Nucleus accumbens (tissue), 56 donors: ENCODE measurements at places on chromosomes 3 and 15.

GRCh38 chr15:72861354-72861910, 77.9 kb upstream of the ADPGK start:
- DNase-seq = no peak

- DNase-seq = no peak
Measured at GRCh38 chr3:170429050-170429449, 10.4 kb downstream of the CLDN11 start.

- DNase-seq = no peak
Measured at GRCh38 chr3:141385406-141386125, 17.3 kb downstream of the ZBTB38 start.

GRCh38 chr3:94405258-94406035, 342.6 kb downstream of the NSUN3 start:
- no peak for DNase-seq

DNA sequence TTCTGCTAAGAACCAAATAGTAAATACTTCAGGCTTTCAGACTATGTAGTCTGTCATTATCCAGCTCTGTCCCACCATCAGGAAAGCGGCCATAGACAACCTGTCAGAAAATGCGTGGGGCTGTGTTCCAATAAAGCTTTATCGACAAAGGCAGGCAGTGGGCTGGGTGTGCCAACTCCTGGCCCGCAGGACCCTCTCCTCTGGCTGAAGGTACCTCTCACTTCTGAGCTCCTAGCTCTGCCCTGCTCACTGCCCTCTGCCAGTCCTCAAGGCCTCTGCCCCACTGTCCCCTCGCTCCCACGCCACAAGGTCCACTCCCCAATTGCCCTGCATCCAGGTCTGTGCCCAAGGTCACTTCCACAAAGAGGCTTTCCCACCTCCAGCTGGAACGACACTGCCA, 20.0 kb downstream of the SSUH2 start:
- DNase-seq = no peak

GRCh38 chr3:54999159-54999558, 71.3 kb upstream of the LRTM1 start:
- no peak for DNase-seq

DNA sequence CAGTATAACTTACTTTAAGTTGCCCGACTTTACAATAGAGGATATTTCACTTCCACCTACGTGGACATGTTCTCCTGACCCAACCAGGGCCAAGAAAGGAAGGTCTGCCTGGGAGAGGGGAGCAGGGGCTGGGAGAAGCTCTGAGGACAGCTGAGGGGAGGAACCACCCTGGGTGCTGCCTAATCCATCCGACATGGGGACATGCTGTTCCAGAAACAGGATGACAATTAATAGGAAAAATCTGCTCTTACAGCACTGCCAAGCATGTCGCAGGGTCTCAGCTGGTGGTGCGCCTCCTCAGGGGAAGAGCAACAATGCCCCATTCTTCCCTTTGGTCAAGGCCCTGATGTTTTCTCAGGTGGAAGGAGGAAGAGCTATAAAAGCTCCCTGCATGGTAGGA, 132.3 kb downstream of the NTRK3 start:
- DNase-seq = no peak

- DNase-seq = no peak
Measured at GRCh38 chr3:136869282-136869681, 7.3 kb downstream of the NCK1 start.

GRCh38 chr3:169886671-169887070, 16.9 kb upstream of the LRRC31 start:
- DNase-seq = peak; percentile 44

DNA sequence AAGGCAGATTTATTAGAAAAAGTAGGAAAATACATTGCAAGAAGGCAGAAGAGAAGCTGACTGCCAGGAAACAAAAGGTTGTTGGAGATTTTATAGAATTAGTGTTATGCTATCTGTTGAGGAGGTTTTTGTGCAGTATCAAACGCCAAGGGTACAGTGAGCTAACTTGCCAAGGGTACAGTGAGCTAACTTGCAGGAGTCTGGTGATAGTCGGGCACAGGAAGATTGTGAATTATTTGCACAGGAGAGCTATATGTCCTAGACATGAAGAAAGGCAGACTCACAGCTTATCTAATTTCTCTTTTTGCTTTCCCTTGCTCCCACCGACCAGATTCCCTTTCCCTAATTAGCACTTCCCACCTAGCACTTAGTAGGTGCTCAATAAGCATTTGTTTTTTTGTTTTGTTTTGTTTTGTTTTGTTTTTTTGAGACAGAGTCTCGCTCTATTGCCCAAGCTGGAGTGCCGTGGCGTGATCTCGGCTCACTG, 2.7 kb upstream of the CSK start:
- no peak for DNase-seq

GRCh38 chr15:77058468-77058867, 12.4 kb downstream of the TSPAN3 start:
- DNase-seq = no peak

GRCh38 chr3:106401666-106402490, 533.1 kb upstream of the CBLB start:
- no peak for DNase-seq

GRCh38 chr3:24714436-24714835, 219.8 kb upstream of the THRB start:
- DNase-seq = no peak
